ENCODE measurements at places on chromosomes 5 and 9.
A peak's percentile ranks its signal among the peaks of the same experiment; 100 is the strongest.

DNA sequence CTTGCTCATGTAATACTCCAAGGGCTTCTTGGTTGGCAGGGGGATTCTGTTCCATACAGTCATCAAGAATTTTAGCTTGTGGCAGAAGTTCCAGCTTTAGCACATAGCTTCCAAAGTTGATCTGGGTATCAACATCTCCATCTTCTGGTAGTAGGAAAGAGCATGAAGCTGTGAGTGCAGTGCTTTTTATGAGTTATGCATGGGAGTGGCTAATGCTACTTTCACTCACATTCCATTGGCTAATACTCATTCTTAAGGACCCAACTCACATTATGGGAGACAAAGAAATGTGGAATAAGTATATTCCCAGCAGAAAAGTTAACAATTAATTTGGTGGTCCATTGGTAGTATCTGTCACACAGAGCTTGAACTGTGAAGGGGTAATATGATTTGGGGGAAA lies 194.2 kb upstream of the CHD1 start:
- no peak for DNase-seq

DNA sequence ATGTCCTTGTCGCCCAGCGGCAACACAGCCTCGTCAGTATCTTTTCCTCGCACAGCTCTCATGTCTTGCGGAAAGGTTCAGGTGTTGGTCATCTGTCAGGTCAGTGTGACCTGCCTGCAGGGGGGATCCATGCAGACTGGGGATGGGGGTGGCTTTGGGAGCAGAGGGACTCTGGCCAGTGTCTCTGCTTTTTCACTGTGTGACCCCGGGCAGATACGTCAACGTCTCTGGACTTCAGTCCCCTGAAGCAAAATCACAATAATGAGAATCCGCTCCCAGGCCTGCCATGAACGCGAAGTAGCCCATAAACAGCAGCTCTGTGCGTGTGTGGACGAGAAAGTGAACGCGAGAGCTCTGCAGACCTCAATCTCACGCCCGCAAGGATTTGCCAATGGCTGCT lies 75.7 kb upstream of the FCN1 start:
- DNase-seq = no peak

DNA sequence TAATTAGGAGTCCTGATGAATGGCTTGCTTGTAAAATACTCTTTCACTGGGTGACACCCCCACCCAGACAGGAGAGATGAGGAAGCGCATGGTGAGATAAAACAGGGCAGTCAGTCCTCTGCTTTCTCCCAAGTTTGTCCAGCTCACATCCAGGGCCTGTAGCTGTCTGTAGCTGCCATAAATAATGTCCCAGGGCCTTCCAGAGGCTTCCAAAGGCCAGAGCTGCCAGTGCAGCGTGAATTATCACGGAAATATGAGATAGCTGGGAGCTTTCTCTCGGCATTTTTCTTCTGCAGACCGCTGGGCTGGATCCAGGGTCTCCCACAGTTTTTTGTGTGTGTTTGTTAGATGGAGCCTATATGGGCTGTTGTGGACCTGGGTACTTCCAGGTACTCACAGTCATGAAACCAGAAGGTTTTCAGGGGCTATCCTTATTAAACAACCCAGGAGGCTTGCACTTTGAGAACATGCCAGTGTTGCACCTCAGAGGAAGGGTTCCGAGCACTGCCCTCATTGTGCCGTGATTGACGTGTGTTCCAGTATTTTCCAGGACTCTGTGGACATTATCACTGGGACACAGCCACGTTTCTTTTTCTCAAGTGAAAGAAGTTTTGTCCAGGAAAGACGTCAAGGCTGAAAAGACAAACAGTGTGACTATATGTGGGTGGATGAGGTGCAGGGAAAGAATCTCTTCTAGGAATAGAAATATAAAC lies 117.5 kb downstream of the FGF1 start:
- no peak for DNase-seq

DNA sequence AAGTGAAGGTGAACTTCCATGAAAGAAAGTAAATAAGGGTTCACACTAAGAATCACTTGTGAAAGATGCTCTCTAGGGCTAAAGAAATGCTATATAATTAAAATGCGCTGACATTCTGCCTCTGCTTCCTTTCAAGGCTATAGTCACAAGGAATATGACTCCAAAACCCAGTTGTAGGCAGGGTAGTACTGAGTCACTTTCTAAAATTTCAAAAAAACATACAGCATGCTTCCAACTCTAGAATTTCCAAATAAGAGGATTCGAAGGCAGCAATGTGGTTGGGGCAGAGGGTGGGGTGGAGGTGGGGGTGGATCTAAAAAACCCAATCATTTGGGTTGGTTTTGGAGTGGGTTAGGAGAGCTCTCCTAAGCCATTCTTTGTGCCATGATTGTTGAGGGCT lies 84.6 kb downstream of the HMHB1 start:
- DNase-seq = no peak

DNA sequence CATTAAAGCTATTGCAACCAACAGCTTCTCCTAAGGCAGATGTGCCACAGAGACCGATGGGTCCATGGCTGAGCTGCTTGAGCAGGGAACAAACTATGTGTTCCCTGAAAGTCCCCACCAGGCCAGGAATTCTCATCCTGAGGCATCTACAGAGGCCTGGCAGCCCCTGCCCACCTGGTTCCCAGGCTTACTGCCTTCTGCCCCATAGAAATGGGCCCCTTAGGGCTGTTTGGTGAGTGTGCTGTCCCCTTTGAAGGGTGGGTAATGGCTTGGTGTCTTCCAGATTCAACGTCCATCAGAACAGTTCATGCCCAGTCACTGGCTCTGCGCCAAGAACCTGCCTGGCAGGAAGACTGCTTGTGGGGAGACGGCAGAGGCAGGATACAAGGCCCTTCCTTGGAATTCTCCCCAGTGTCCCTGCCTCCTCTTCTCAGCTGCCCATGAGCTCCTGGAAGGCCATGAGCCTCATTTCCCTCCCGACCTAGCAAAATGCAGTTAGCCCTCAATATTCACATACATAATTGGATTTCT lies 3.8 kb upstream of the COL27A1 start:
- DNase-seq = peak; percentile 14

GRCh38 chr9:120736881-120737280 lies 22.6 kb upstream of the MEGF9 start:
- DNase-seq = no peak

- no peak for DNase-seq
Measured at GRCh38 chr9:112854657-112855056, 36.0 kb downstream of the SLC46A2 start.

GRCh38 chr5:39740404-39740803 lies 315.6 kb upstream of the DAB2 start:
- no peak for DNase-seq

GRCh38 chr5:79109527-79110492 lies 1.8 kb upstream of the BHMT start:
- DNase-seq = peak; percentile 8

GRCh38 chr5:71839096-71839884 lies 120.2 kb downstream of the CARTPT start:
- DNase-seq = peak; percentile 65
